ENCODE measurements at places on chromosomes 7 and 10.
A peak's percentile ranks its signal among the peaks of the same experiment; 100 is the strongest.

- no peak for DNase-seq
Measured at GRCh38 chr10:51876503-51876902, 177.1 kb upstream of the CSTF2T start.

- no peak for DNase-seq
Measured at GRCh38 chr7:44447874-44448425, 42.5 kb downstream of the NUDCD3 start.

GRCh38 chr7:7257899-7258692, 75.8 kb downstream of the C1GALT1 start:
- DNase-seq, result no peak

- no peak for DNase-seq
Measured at GRCh38 chr10:122341141-122341810, 33.2 kb upstream of the PLEKHA1 start.

- DNase-seq, result no peak
Measured at GRCh38 chr10:110967009-110967630, 47.7 kb downstream of the SHOC2 start.

DNA sequence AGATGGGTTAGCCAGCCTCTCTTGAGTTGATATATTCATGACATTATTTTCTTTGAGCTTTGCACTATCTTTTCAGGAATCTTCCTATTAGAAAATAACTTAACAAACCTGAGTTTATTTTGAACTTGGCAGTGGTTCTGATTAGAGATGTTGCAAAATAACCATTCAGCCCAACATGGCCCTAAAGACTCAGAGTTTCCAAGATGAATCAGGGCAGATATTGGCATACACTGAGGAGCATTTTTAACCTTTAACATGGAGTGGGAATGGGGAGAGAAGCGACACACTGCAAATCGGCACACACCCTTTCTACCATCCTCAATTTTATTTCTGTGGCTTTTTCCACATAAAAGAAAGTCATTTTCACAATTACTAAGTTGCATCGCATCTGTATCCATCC, 190.8 kb downstream of the TRIL start:
- no peak for DNase-seq

GRCh38 chr10:96708456-96708855, 11.9 kb downstream of the PIK3AP1 start:
- DNase-seq, result no peak

GRCh38 chr7:102318482-102318971, 31.9 kb downstream of the SH2B2 start:
- DNase-seq, result no peak

GRCh38 chr10:127346604-127347003, 150.2 kb upstream of the INSYN2A start:
- no peak for DNase-seq

- no peak for DNase-seq
Measured at GRCh38 chr10:89389254-89389653, 3.2 kb upstream of the IFIT1 start.

DNA sequence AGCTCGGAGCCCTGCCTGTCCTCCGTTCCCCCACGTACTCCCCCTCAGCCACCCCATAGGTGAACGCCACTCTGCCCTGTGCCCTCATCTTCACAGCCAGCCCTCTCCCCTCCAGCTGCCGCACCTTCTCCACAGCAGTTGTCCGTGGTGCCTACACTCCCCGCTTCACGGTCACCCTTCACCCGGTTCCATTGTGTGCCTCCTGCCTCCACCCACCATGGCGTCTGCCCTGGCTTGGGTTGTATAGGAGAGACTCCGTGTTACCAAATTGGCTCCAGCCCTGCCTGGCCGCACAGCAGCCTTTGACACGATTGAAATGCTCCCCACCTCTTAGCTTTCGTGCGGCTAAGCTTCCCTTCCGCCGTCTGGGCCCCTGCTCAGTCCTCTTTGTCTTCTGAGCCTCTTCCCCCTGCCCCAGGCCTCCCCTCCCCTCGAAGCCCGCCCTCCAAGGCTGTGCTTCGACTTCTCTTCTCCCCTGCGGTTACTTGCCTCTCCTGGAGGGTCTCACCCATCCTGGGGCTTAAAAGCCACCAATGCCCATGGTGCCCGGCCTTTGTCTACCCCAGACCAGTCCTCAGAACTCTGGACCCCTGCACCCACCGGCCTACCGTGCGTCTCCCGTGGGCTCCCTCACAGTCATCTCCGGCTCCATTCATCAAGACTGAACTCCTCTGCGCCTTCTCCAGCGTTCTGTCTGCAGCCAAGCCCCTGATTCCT, 18.5 kb upstream of the NODAL start:
- DNase-seq, result no peak

DNA sequence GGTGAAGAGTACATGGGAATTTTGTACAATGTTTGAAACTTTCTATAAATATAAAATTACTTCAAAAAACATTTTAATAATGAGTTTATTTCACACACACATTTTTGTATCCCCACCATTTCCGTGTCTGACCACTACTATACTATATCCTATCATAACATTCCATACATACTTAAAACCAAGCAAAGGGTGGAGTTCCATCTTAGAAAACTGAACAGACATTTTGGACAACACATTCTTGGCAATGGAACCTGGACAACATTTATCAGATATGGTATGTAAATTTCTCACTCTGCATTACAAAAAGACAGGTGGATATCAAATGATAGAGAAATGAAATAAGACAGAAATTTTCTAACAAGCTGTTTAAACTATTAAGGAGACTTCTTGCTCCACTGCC, 168.9 kb downstream of the TWIST1 start:
- no peak for DNase-seq

DNA sequence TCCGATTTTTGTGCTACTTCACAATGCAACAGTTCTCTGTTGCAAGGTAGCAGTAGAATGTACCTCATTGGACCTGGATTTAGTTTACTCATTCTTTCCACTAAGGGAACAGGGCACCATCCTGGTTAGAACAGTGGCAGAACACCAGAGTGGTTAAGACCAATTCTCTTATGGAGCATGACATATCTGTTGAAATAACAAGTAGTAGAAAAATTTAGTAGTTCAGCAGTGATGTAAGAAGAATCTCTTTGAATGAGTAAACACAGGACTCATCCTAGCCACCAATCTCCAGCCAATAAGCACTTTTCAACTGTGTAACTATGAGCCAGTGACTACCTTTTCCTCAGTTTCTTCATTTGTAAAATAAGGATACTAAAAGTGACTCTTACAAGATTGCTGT, 2.4 kb downstream of the ANKRD22 start:
- DNase-seq, result no peak

DNA sequence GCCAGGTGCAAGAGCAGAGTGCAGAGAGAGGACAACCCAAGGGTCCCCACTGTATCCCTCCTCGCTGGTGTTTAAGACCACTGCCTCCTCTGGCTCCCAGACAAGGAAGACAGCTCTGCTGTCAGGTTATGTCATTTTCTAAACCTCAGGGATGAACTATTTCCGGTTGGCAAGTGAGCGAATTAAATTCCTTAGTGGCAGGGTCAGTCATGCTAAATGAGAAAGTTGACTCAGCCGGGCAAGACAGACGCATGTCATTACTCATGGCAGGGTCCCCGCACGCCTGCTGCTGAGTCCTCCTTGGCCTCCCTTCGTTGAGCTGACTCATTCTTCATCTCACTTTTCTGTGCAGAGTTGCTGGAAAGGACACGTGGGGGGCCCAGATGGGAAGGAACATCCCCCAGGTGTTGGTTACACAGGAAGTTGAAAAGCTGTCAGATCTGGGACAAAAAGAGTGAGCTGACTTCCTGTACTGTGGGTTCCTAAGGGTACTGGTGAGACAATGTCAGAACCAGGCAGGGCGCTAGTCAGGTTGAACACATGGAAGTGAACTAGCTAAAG, 47.1 kb upstream of the UCN3 start:
- peak; percentile 28 for DNase-seq

DNA sequence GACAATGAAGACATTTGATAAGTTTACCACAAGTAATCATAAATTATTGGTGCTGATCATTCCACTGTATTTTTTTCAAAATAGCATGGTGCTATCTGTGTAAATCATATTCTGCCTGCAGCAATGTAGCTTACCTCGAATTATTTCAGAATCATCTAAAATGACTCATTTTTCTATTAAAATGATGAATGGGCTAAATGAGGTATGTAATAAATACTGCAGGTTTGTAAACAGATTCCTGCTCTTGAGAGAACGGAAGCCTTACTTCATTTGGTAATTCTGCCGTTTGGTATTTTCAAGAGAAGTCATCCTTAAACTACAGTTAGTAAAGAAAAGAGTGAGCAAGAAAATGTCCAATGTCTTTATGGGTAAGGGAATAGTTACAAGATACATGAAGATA, 115.9 kb downstream of the CHCHD3 start:
- no peak for DNase-seq

- no peak for DNase-seq
Measured at GRCh38 chr10:62424026-62424425, 49.9 kb downstream of the ZNF365 start.

DNA sequence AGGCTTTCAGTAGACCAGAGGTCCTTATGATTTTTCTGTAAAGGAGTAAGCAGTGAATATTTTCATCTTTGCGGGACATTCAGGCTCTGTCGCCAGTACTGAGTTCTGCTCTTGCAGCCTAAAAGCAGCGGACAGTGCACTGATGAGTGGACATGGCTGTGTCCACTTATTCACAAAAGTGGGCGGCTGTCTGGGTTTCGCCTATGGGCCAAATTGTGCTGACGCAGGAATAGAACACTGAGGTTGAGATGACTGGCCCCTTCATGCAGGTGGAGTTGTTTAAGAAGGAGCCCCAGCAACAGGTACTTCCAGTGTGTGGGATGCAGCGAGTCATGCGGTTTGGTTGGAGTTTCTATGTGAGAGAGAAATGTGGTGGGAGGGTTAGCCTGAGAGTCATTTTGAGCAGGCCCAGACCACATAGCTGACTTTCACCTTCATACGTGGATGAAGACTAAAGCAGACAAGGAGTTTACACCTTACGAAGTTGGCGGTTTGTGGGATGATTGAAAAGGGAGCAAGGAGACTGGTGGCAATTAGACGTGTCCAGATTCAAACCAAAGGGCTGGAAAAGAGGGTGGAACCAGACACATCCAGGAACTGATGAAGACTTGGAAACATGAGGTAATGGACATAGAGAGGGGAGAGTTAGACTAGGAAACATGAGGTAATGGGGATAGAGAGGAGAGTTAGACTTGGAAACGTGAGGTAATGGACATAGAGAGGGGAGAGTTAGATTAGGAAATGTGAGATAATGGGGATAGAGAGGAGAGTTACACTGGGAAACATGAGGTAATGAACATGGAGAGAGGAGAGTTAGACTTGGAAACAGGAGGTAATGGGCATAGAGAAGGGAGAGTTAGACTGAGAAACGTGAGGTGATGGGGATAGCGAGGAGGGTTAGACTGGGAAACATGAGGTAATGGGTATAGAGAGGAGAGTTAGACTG, 38.2 kb downstream of the WDR37 start:
- DNase-seq, result no peak

- no peak for DNase-seq
Measured at GRCh38 chr10:117107238-117107637, 30.8 kb downstream of the VAX1 start.

GRCh38 chr7:4809666-4810065, 34.2 kb downstream of the AP5Z1 start:
- no peak for DNase-seq

GRCh38 chr10:102229810-102230263, 3.7 kb downstream of the ELOVL3 start:
- DNase-seq, result peak; percentile 77

DNA sequence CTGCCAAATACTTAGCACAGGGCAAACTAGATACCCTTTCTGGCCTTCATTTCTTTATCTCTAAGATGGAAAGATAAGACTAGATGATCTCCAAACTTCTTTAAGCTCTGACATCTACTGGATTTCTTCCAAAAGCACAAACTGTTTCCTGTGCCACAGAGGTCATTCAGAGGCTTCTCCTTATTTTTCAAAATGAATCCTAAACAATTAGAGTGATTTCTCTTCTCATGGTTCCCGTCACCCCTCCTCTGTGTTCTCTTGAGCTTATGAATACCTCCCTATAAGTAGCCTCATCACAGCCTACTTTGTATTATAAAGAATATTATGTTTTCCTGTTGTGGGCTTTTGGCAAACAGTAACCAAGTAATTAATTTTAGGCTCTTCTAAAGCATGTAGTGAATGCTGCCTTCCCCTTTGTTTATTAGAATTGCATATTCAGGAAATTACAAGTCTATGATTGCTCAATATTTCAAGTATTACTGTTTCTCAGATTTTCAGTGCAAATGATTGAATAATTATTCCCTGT, 179.5 kb downstream of the REEP3 start:
- no peak for DNase-seq

DNA sequence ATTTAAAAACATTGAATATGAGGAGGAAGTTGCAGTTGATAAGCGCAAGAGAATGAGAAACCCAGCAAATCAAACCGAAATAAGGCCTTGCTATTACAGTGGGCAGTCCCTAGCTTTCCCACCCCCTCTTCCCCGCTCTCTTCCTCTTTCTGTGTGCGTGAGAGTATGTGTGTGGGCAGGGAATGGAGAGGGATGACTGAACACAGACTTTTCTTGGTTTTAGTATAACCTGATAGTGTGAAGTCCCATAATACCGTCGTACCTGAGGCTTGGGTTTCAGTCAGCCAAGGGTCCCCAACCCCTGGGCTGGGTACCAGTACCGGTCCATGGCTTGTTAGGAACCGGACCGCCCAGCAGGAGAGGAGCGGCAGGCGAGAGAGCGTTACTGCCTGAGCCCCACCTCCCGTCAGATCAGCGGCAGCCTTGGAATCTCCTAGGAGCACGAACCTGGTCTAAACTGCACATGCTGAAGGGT, 255.3 kb downstream of the CELF2 start:
- DNase-seq, result no peak

DNA sequence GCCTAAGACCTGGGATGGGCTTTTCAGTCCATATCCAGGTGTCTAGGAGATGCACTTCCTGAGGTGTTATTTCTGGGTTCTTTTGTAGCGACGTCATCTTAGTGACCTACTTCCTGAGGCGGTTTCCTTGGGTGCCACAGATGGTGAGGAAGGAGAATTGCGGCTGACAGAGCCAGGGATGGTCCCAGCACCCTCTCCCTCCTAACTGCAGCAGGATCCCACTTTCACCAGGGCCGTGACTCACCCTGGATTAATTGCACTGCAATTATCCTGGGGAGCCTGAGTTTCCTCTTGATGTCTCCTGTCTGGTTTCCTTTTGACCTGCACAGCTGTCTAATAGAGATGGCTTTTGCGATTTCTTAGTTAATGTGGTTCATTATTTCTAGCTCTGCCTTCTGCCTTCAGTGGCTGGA, 271.7 kb downstream of the TCF7L2 start:
- DNase-seq, result no peak

- no peak for DNase-seq
Measured at GRCh38 chr7:131961054-131961680, 404.7 kb upstream of the PODXL start.

DNA sequence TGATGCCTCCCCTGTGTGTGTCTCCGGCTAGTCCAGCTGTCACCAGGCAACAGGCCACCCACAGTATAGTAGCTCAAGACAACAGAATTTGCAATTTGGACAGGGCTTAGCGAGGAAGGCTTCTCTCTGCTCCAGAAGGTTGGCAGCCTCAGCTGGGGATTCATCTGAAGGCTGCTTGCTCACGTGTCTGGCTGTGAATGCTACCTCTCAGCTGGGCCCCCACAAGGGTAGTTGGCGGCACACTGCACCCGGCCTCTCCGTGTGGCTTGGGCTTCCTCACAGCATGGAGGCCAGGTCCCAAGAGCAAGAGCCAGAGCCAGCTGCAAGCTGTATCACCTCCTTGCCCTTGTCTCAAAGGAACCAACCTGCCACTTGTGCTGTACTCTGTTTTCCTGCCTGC, 19.2 kb downstream of the ECHDC3 start:
- DNase-seq, result no peak

- no peak for DNase-seq
Measured at GRCh38 chr7:114777288-114777687, 144.6 kb upstream of the MDFIC start.
